ENCODE measurements at places on chromosomes 11 and 22. TPM values are rescaled to one million over a fixed set of nuclear protein-coding genes. Genes with fewer than 3 reads are reported as not detected.

DNA sequence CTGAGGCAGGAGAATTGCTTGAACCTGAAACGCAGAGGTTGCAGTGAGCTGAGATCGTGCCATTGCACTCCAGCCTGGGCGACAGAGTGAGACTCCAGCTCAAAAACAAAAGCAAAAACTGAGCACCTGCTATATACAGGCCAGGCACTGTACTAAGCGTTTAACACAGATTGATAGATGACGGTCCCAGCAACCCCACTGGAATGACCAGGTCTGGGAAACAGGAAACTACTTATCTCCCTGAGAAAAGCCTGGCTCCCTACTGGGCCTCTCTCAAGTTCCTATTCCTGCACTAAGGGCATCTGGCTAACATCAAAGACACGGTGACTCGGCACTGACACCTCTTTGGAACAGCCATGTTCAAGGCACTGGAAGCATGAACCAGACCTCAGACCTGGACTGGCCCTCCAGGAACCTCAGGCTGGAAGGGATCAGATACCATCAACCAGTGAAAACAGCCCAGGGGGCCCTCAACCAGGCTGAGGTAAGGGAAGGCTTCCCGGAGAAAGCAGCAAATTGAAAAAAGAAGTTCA, 16.6 kb downstream of the ARAP1 start:
- no peak for DNase-seq

GRCh38 chr22:35977136-35977535, 51.5 kb downstream of the RBFOX2 start:
- no peak for DNase-seq

GRCh38 chr22:40499209-40499623, 128.8 kb downstream of the SGSM3 start:
- DNase-seq = no peak

GRCh38 chr22:44167501-44167900, 13.2 kb upstream of the PARVG start:
- no peak for DNase-seq

- no peak for DNase-seq
Measured at GRCh38 chr11:76030286-76030685, 176.0 kb downstream of the WNT11 start.

GRCh38 chr11:76077575-76078150, 128.6 kb downstream of the WNT11 start:
- DNase-seq = no peak

GRCh38 chr11:57637626-57638004, 12.1 kb downstream of the YPEL4 start:
- DNase-seq = peak; percentile 62

- no peak for DNase-seq
Measured at GRCh38 chr11:1013631-1013935, 22.9 kb downstream of the MUC6 start.

- DNase-seq = no peak
Measured at GRCh38 chr11:46916286-46917108, 1.9 kb downstream of the LRP4 start.

- DNase-seq = peak; percentile 35
Measured at GRCh38 chr11:15897211-15897960, 459.0 kb downstream of the SOX6 start.

GRCh38 chr11:128133501-128133900, 453.9 kb downstream of the ETS1 start:
- DNase-seq = no peak

DNA sequence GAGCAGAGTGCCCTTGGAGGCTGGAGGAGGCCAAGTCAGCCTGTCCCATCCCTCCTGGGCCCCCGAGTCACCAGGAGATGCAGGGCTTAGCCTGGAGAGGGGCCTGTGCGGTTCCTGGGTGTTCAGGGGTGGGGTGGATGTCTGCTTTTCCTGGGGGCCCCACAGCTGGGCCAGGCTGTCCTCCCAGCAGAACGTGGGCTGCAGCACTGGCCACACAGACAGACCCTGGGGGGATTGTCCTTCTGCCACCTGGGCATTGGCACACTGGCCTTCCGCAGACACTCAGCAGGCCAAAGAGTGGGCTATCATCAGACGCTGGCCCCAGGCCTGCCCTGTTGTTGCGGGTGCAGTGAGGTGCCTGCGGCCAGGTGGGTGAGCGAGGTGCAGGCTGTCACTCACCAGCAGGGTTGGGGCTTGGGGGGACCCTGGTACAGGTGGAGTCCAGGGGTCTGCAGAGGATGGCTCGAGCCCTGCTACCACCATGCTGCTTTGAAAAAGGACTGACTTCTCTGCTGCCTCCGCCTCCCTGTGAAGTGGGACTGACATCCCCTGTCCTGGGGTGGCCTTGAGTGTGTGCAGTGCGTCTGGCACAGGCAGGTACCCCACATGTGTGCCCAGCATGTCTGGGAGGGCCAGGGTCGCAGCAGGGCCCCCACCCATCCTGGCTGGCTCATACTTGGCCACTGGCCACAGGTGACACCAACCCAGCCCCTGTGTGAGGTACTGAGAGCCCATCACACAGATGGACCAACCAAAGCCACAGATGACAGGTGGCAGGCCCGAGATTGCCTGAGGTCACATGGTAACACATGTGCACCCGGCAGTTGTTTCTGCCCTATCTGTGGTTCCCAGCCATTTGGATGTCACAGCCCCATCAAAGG, 39.0 kb upstream of the KCNQ1OT1 start:
- DNase-seq = no peak

DNA sequence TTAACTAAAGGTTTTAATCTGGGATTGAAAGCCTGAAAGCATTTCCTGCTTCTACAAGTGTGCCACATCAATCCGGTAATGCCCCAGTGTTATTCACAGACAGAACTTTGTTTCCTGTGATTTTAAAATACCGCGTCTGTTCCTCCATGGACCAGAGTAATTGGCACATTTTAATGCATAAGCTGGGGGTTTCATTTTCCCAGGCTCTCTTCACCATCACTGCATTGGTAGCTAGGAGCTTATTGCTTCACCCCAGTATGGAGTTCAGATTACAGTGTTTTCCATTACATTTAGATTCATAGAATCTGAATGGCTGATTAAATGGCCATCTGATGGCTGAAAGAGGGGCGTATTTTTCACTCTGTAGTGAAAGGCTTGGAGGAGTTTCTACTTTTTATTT, 25.7 kb upstream of the CRTAM start:
- no peak for DNase-seq

- no peak for DNase-seq
Measured at GRCh38 chr11:15059132-15059915, 14.1 kb upstream of the CALCB start.

DNA sequence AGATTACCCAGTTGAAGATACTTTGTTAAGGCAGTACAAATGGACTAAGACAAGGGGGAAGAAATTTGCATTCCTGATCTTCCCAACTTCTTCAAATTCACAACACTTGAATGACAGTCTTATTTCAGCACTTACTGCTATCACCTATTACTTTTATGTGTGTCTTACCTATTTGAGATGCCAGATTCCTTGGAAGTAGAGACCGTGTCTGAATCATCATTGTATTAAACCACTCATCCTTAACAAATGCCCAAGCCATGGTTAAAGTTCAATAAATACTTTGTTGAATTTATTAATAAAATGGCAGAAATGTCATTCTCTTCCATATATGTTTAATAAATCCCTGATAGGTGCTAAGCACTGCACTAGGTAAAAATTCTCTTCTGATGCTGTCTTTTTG, 18.3 kb downstream of the SC5D start:
- DNase-seq = no peak

- peak; percentile 69 for DNase-seq
Measured at GRCh38 chr11:115869780-115870431, 365.7 kb upstream of the CADM1 start.

DNA sequence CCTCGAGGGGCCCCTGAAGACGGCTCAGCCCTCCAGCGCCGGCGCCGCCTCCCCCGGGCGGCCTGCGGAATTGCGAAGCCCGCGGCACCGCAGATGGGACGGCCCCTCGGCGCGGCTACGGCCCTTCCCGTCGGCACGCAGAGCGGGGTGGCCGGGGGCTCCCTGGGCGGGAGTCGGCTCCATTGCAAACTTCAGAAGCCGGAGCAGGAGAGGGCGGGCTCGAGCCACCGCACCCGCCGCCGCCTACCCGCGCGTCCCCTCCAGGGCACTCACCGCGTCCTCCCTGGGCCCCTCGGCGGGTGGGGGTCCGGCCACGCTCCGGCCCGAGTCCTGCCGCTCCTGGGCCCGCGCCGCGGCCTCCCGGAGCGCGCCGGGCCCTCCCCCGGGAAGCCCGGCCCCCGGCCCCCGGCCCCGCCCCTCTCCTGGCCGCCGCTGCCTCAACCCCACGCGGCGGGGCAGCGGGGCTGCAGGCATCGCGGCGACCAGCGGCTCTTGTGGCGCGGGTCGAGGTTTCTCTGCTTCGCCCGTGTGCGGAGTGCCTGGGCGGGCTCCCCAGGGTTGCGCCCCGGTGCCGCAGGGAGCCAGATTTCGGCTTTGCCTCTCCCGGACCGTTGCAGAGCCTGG, at the start of gene PACSIN3:
Gene PACSIN3, minus strand, starts transcription at position 359 of the 624 bp plus-strand sequence. CDS start 3,707 bp downstream, outside the sequence.
- DNase-seq = peak; percentile 83

- no peak for DNase-seq
Measured at GRCh38 chr11:44770401-44770800, 43.6 kb downstream of the TSPAN18 start.

DNA sequence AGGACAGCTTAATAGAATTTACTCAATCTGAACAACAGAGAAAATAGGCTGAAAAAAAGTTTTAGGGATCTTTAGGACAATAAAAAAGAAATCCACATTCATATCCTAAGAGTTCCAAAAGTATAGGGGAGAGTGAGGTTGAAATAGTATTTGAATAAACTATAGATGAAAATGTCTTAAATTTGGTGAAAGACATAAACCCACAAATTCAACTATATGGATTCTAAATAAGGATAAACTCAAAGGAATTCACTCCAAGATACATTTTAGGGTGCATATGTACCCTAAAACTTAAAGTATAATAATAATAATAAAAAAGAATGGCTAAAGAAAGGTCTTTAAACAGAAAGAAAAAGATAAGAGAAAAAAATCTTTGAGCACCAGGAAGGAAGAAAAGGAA, 203.1 kb downstream of the GUCY1A2 start:
- no peak for DNase-seq

- DNase-seq = no peak
Measured at GRCh38 chr11:44940404-44940803, 10.3 kb downstream of the TP53I11 start.

- peak; percentile 16 for DNase-seq
Measured at GRCh38 chr11:2580061-2580421, 119.8 kb downstream of the KCNQ1OT1 start.

DNA sequence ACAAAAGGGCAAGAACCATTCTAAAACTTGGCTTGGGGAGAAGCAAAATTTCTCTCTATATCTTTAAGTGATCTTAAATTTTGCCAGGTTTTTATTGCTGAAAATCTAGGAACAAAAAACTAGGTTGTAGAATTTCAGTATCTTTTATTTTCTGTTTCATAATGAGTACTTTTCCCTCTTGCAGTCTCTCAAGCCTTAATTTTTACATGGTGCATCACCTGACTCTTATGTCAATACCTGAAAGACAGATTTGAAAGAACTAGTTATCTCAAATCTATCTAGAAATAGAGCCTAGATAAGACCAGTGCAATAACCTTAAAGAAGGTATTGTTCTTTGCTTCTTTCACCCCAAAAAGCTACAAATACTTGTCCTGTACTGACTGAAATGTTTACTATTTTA, 122.1 kb downstream of the TRIM44 start:
- DNase-seq = no peak

DNA sequence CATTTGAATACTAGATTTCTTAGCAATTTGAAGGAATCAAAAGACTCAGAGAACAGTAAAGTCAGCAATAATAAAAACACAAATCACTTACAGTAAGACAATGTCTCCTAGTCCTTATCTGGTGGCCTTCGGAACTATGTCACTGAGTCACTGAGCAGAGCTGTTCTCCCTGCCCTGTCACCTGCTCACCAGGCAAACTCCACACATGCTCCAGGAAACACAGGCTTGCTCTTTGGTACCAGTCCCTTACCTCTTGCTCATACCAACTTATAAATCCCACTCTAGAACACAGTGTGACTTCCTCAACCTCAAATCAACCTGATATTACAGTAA, 81.1 kb upstream of the CHRM4 start:
- no peak for DNase-seq

- no peak for DNase-seq
Measured at GRCh38 chr11:35311331-35311730, 108.0 kb downstream of the SLC1A2 start.

DNA sequence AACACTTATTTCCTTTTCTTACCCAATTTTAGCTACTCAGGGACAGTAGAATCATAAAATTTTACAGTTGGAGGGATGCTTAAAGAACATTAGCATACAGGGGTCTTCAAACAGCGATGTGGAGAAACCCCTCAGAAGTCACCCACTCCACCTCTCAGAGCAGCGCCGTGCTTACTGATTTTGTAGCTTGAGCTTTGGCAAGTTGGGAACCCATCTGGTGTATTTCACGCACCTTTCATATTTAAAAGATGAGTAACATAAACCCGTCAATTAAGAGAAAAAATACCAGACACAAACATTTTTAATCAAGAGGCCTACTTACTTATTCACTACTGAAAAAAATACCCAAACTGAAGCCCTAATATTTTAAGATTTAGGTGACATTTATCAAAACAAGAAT, 80.9 kb downstream of the ADAMTS15 start:
- DNase-seq = no peak

DNA sequence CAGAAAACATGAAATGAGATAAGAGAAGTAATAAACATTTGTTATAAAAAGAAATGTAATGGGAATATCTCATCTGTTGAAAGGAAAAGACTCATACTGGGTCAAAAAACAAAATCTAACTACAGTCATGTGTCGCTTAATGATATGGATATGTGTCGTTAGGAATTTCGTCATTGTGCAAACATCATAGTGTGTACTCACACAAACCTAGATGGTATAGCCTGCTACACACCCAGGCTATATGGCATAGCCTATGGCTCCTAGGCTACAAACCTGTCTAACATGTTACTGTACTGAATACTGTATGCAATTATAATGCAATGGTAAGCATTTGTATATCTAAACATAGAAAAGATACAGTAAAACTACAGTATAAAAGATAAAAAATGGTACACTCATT, 89.8 kb upstream of the ZC3H12C start:
- DNase-seq = no peak

- peak; percentile 84 for DNase-seq
Measured at GRCh38 chr11:2202071-2202899, 30.7 kb upstream of the TH start.

The WNT7B gene
- 5.4 TPM for total RNA-seq

The BDNF gene
- total RNA-seq = 4.3 TPM

The OR8A1 gene
- not detected for total RNA-seq

The PPP1CA gene
- 134 TPM for total RNA-seq

The OR6T1 gene
- not detected for total RNA-seq

The TESMIN gene
- 0.81 TPM for total RNA-seq

The CEP126 gene
- 4.3 TPM for total RNA-seq

The WNT11 gene
- total RNA-seq = 8.7 TPM

The RCOR2 gene
- total RNA-seq = 0.69 TPM

The C22orf15 gene
- total RNA-seq = not detected

The AMPD3 gene
- total RNA-seq = 11.6 TPM

All from upper lobe of right lung (tissue), 1 donor.